ENCODE measurements at places on chromosomes 6 and 20.

GRCh38 chr6:31128093-31128676, 7.9 kb upstream of the CDSN start:
- DNase-seq = no peak

DNA sequence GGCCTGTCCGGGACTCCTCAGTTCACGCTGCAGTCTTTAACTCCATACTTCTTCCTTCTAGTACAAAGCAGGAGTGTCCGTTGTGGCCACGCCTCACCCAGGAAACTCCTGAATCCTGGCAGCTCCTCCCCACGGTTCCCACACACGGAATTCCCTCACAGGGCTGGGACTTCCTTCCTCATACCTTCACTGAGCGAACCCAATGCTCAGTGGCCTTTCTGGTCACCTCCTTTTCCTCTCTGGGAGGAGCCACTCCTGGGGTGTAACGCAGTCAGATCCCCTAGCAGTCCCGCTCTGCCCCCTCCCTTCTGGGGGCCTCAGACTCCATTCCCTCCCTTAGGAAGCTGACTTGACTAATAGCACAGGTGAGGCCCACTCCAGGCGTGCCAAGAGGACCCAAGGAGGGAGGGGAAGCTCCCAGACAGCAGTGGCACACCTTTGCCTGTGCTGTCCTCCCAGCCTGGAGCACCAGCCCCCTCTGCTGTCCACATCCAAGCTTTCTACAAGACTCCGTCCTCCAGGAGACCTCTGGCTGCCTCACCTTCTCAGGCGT, at the start of gene SLC52A3:
Gene SLC52A3, minus strand, starts transcription at position 75 of the 553 bp plus-strand sequence. CDS start 2,726 bp downstream, outside the sequence.
- no peak for DNase-seq

DNA sequence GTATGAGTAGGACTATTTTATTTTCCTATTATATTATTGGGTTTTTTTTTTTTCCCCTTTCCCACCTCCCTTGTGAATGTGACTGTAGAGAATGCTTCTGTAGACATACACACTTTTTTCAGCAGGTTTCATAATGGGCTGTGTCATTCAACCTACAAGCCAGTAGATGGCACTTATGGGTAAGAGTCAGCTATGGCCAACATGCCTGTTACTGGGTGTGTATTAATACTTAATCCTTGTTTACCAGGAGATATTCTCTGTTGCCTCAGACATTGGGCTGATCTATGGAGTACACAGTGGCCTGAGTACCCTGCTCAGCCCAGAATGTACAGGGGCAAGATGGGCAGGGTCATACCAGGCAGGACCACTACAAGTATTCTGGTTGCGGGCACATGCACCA, 382.5 kb downstream of the EPHA7 start:
- no peak for DNase-seq

DNA sequence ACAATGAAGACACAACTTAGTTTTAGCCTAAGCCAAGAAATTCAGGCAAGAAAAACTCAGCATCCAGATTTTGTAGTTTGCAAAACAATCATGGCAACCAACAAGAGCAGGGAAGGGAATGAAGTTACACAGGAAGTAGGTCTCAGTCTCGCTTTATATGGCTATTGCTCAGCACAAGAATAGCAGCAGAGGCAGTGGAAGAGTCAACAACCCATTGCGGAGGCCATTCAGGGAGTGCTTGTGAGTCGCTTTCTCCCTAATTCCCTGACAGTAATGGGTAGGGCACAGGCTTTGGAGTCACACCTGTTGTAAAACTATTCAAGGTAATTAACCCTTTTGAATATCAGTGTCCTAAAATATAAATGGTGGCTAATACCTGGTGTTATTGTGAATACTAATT, 238.5 kb downstream of the HDGFL1 start:
- DNase-seq = no peak

GRCh38 chr6:158507174-158507573, 52.7 kb upstream of the TMEM181 start:
- DNase-seq = no peak

GRCh38 chr20:56245761-56246160, 2.8 kb upstream of the MC3R start:
- DNase-seq = peak; percentile 71

DNA sequence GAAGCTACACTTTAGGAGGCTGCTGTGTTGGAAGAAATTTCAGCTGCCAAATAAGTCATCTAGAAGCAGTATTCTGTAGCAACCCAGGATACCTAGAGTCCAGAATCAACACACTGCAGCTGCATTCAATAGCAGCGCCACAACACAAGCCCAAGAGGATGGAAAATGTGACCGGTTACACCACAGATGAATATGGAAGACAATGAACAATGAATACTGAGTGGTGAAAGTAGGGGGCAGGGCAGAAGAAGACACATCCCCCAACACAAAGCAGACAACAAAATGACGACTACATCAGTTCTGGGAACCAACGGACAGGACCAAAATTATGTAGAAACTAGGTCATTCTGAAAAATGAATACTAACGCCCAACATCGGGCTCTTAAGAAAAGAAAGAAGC, 38.2 kb downstream of the KIF6 start:
- DNase-seq = no peak

DNA sequence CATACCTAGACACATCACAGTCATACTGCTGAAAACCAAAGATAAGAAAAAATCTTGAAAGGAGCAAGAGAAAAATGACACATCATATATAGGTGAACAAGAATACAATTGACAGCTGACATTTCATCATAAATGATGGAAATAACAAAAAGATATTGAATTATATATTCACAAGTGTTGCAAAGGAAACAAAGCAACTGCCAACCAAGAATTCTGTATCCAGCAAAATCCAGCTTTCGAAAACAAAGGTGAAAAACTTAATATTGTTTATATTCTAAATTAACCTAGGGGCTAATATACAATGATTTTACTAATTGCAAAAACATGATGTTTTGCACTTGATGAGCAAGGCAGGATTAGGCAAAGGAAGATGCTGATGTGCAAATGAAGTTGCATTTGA, 84.3 kb downstream of the MOXD1 start:
- no peak for DNase-seq

DNA sequence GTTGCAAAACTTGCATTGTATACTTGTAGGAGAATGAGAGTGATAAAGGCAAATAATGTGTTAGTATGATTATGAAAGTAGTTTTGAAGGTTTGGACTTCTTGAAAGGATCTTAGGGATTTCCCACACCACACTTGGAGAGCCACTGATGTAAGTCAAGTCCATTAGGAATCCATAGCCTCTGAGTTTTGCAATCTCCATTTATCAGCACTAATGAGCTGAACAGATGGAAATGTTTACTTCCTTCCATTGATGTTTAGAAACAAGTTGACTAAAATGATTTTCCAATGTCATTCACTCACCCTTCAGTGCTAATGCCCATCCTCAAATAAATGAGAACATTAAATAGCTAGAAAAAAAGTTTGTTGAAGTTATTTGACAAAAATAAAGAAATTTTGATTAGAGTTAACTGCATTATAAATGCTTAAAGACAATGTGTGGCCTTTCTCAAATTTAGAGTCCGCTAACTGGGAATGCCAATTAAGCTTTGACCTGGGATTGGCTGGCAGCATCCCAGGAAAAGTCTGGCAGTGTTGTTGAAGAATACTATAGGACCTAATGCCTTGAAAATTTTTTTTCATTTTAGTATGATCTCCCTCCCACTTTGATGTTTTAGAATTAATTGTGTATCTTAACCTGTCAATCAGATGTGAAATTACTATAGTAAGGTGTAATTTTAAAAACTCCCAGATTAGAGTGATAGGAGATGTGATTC, 68.0 kb downstream of the SLC35F1 start:
- DNase-seq = no peak

GRCh38 chr6:1091900-1092299, 220.0 kb upstream of the FOXQ1 start:
- DNase-seq = no peak

GRCh38 chr6:83729871-83730270, 21.0 kb upstream of the SNAP91 start:
- no peak for DNase-seq

DNA sequence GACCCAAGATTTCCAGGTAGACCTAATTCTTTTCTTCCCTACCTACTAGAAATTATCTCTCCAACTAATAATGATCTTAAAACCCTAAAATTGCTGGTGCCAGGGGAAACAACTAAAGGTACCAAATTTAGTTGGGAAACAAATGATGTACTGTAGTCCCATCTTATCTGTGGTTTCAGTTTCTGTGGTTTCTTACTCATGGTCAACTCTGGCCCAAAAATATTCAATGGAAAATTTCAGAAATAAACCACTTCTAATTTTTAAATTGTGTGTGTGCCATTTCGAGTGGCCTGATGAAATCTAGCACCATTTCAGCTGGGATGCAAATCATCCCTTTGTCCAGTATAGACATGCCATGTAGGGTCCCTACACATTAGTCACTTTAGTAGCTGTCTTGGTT, 475.2 kb upstream of the EPHA7 start:
- no peak for DNase-seq

- DNase-seq = no peak
Measured at GRCh38 chr20:57316795-57317201, 12.8 kb upstream of the SPO11 start.

GRCh38 chr6:39037082-39037508, 11.5 kb upstream of the GLP1R start:
- DNase-seq = no peak

- DNase-seq = no peak
Measured at GRCh38 chr6:158762787-158763433, 56.3 kb downstream of the EZR start.

DNA sequence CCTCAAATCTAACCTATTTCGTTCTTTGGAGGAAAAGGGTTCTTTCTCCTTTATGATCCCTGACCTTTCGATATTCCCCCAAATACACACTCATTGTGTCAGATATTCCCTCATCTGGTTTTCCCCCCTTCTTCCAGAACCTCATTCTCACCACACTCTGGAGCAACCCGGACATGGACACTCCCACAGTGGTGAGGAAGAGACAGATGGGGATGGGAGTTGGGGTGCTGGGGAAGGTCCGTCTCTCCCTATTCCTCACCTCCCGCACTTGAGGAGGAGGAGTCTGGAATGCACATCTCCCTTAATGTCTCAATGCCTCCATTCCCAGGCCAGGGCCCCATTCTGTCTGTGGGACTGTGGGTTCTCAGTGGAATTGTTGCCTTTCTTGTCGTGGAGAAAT, 1.3 kb downstream of the SLC39A7 start:
- no peak for DNase-seq

DNA sequence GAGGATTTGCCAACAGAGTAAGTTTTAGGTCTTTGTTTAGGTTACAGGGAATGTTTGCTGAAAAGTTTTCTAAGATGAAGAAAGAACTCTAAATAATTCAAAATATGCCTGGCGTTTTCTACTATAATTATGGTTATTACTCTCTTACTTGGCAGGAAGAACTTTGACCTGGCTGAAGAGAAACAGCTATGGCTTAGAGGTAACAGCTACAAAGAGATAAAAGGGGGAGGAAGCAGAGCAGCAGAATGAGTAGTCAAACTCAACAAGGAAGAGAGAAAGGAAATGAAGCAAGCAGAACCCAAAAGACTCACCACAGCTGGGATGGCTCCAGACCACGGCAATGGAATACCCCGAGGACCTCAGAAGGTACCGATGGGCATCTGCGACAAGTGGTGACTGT, 95.6 kb downstream of the KIF16B start:
- DNase-seq = no peak

DNA sequence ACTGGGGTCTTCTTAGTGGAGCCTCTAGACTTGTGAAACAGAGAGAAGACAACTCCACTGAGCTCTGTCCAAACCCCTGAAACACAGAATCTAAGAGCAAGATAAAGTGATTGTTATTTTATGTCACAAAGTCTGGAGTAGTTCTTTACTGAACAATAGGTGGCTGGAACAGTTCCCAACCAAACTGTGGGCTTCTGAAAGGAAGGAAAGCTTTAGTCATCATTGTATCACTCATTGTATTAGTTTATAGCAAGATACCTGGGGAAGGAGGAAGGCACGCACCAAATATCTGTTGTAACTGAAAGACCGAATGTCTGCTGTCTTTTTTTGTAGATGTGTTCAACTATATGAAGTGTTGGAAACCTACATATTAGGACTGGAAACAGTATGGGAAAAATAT, 284.9 kb upstream of the TBX18 start:
- DNase-seq = no peak

DNA sequence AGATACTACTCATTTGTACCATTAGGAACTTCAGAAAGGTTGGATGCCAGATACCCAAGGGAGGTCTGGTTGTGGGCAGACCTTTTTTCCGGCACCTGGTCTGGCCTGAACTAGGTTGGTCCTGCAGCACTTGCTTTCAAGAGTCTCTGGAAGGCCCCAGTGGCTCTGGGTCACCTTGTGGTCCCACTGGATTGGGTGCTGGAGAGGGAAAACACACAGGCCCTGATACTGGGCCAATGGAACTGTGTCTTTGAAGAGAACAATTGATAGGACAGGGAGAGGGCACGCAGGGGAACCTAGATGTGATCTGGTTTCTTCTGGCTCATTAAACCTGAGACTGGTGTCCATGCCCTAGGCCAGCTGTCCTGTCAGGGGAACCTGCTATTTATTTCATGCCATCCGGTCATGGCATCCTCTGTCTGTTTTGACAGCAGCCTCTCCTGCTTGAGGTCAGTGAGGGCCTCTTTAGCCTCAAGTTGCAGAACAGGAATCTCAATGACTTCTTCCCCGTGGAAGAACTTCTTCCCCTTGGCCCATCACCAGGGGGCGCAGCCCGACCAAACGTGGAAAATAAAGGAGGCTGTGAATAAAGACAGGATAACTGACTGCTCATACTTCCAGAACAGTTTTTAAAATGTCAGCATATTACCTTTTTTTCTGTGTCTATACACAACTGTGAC, 25.0 kb downstream of the TAF8 start:
- DNase-seq = peak; percentile 59

- no peak for DNase-seq
Measured at GRCh38 chr20:63025534-63026331, 19.0 kb upstream of the BHLHE23 start.

DNA sequence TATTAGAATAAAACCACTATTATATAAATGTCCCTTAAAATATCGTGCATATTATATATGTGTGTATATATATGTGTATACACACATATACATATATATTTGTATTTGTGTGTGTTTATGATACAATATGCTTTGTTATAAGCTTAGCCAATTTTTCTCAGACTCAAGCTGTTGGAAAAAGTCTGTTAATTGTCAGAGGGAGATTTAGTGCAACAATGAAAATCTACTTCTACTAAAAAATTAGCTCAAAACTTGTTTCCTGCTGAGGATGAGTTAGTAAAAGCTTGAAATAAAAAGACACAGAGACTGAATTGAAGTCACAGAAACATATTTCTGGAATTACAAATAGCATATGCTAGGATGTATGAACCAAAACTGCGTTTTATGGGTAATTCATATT, 79.4 kb downstream of the ADGRG6 start:
- no peak for DNase-seq

DNA sequence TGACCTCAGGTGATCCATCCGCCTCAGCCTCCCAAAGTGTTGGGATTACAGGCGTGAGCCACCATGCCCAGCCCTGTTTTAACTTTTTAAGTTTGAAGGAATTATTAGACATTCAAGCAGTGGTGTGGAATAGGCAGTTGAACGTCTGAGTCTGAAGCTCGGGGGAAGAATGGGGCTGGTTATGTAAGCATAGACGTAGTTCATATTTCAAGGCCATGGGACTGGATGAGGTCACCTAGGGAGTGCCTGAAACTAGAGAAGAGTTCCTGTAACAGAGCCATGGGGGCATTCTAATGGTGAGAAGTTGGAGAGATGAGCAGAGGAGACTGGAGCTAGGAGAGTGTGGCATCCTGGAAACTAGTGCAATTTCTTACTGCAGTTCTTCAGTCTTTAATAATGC, 6.4 kb downstream of the CDKAL1 start:
- DNase-seq = no peak

All from foreskin melanocyte (primary cell).